ENCODE measurements at places on chromosomes 5 and 9. TPM values are rescaled to one million over a fixed set of nuclear protein-coding genes. Genes with fewer than 3 reads are reported as not detected.
A peak's percentile ranks its signal among the peaks of the same experiment; 100 is the strongest.

DNA sequence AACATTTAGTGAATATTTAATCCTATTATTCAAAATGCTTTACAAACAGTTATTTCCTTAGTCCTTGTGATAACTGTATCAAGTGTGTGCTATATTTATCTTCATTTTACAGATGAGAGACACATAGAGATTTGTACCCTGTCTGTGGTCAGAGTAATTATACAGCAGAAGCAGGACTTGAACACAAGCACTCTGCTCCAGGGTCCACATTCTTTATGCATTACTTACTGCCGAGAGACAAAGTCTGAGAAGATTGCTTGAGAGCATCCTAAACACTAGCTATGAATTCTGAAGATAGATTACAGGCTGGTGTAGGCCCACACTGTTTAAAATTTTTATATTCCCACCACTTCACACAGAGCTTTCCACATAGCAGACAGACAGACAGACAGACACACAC is 926.1 kb upstream of the DMAC1 start:
- H3K4me1 ChIP-seq, result no peaks in the 10 kb centered on the region

C9orf153 gene
- 0.46 TPM for total RNA-seq

ROPN1L gene
- total RNA-seq, result 1.7 TPM

GRCh38 chr9:36129139-36129538 is 7.4 kb upstream of the GLIPR2 start:
- H3K27ac ChIP-seq, result no peak overlapping the region
- no peaks in the 10 kb centered on the region for H3K27me3 ChIP-seq
- DNase-seq, result no peak
- no peaks in the 10 kb centered on the region for H3K36me3 ChIP-seq
- H3K4me3 ChIP-seq, result no peak overlapping the region

CARD6 gene
- 5.4 TPM for total RNA-seq

GHR gene
- 6.0 TPM for total RNA-seq

DNA sequence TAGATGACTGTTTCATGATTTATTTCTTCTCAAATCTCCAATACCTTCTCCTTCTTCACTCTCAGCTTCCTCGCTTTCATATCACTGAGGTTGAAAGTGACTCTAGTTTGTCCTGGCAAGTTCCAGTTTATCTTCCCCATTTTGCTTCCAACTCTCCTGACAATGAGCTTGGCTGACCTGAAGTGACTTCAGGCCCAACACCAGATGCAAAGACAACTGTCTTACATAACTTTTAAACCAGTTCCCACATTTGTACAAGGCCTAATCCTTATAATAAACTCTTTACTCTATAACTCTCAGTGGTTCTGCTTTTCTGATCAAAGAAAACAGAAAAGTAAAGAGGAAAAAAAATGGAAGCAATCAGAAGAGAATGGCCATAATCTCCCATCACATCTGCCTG is 22.0 kb downstream of the GNG10 start:
- no peaks in the 10 kb centered on the region for H3K27me3 ChIP-seq
- H3K4me1 ChIP-seq, result no peaks in the 10 kb centered on the region
- no peak for DNase-seq
- H3K4me3 ChIP-seq, result no peak overlapping the region

RASGRF2 gene
- total RNA-seq, result 7.6 TPM

DNA sequence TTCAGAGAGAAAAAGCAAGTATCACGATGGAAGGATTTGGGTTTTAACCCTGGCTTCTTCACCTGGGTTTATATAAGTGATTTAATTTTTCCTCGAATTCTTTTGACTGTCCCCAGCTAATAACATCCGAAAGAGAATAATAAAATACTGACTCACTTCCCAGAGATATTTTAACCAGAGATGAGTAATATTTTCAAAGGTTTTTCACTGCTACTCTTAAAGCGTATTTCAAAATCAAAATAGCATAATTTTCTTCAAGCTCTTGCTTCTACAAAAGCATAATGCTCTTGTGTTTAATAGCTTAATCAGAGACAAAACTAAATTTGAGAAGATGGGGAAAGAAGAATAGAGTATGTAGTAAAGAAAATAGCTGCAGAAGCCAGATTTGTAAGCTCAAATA is 215.2 kb upstream of the PTGER4 start:
- no peak overlapping the region for H3K4me3 ChIP-seq
- no peak overlapping the region for H3K27ac ChIP-seq
- no peaks in the 10 kb centered on the region for H3K4me1 ChIP-seq
- no peak for DNase-seq
- no peaks in the 10 kb centered on the region for H3K27me3 ChIP-seq
- H3K36me3 ChIP-seq, result no peaks in the 10 kb centered on the region

EIF4E1B gene
- not detected for total RNA-seq

GFI1B gene
- not detected for total RNA-seq

RETREG1 gene
- 9.3 TPM for total RNA-seq

EGFL7 gene
- total RNA-seq, result 65.6 TPM

MEF2C gene
- total RNA-seq, result 34.3 TPM

- no peak for DNase-seq
- H3K4me3 ChIP-seq, result no peak overlapping the region
- H3K36me3 ChIP-seq, result no peaks in the 10 kb centered on the region
- H3K27me3 ChIP-seq, result peaks cover 45% of the 10 kb centered on the region
- no peak overlapping the region for H3K27ac ChIP-seq
These were observed 12.2 kb downstream of the LCN12 start for GRCh38 chr9:136964171-136964689.

- H3K4me1 ChIP-seq, result peaks cover 9% of the 10 kb centered on the region
- DNase-seq, result peak; percentile 82
- H3K27me3 ChIP-seq, result no peaks in the 10 kb centered on the region
- no peak overlapping the region for H3K27ac ChIP-seq
- no peaks in the 10 kb centered on the region for H3K36me3 ChIP-seq
- H3K4me3 ChIP-seq, result no peak overlapping the region
These were observed 168.4 kb upstream of the MAP1B start for GRCh38 chr5:71938895-71939294.

- DNase-seq, result no peak
- no peaks in the 10 kb centered on the region for H3K36me3 ChIP-seq
- H3K27ac ChIP-seq, result peak overlapping the region; percentile 68
- no peaks in the 10 kb centered on the region for H3K27me3 ChIP-seq
These were observed 11.9 kb upstream of the TNIP1 start for GRCh38 chr5:151092762-151093161.

DNA sequence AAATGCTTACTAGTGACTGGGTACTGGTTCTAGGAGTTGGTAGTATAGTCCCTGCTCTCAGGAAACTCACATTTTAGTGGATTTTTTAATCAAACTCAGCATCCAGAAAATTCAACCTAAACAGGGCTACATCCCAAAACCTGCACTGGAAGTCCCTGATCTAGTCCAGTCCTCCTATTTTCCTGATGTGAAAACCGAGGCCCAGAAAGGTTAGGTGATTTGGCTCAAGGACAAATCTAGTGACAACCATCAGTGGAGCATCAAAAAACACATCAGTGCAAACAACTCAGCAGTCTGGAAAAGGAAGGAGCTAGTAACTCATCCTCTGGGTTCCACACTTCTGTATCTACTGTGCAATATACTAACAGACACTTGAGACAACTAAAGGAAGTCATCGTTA is 38.2 kb downstream of the SERINC5 start:
- H3K27me3 ChIP-seq, result no peaks in the 10 kb centered on the region
- no peaks in the 10 kb centered on the region for H3K36me3 ChIP-seq
- no peak overlapping the region for H3K4me3 ChIP-seq
- DNase-seq, result no peak

DNA sequence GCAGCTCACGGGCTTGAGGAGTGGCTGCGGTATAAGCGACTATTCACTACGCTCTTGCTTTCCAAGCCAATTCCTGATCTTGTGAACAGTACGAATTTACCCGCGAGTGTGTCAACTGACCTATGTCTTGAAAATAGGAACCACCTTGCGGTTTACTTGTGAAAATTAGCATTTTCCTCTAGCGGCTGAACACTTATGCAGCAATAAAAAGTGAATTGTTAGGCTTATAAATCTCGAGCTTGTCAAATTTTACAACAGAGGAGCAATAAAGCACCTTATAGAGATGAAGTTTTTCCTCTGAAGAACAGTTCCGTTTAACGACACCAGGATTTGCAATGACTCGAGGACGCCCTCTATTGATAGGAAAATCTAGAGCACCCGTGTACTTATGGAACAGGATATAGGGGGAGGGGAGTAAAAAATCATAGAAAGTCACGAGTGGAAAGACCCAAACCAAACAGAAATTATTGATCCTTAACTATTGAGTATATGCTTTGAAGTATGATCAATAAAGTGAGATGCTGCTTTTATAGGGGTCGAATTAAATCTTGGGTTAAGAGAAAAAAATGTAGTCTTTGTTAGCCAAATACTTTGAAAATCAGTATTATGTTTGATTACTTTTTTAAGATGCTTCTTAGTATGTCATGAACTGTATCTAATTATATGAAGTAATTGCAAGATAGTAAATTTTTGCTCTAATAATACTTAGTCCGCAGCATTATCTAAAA is 1.9 kb upstream of the RGMB start:
- peaks cover 58% of the 10 kb centered on the region for H3K4me1 ChIP-seq
- DNase-seq, result no peak
- no peaks in the 10 kb centered on the region for H3K27me3 ChIP-seq

ANKRA2 gene
- total RNA-seq, result 28.2 TPM

GRCh38 chr5:89005990-89006389 is 123.0 kb upstream of the MEF2C start:
- no peaks in the 10 kb centered on the region for H3K27me3 ChIP-seq
- no peak overlapping the region for H3K27ac ChIP-seq
- no peak for DNase-seq
- H3K36me3 ChIP-seq, result no peaks in the 10 kb centered on the region
- H3K4me1 ChIP-seq, result no peaks in the 10 kb centered on the region

TAF9 gene
- 28.6 TPM for total RNA-seq

SLC45A2 gene
- total RNA-seq, result not detected

- peaks cover 42% of the 10 kb centered on the region for H3K4me1 ChIP-seq
- DNase-seq, result no peak
- peak overlapping the region; percentile 52 for H3K27ac ChIP-seq
- no peaks in the 10 kb centered on the region for H3K27me3 ChIP-seq
- no peak overlapping the region for H3K4me3 ChIP-seq
These were observed 238.5 kb upstream of the PIK3R1 start for GRCh38 chr5:67976891-67977601.
